Smooth muscle cell of the pulmonary artery (primary cell): ENCODE measurements at places on chromosomes 1 and 21. TPM values are rescaled to one million over a fixed set of nuclear protein-coding genes. Genes with fewer than 3 reads are reported as not detected.

The CXADR gene
- 0.91 and 2.2 TPM in 2 replicates for total RNA-seq

The SAMSN1 gene
- 0.10 TPM in 1 of 2 replicates, not detected in the other for total RNA-seq

The AHDC1 gene
- total RNA-seq = 20.2 and 21.6 TPM in 2 replicates

The TMEM240 gene
- 4.0 and 4.6 TPM in 2 replicates for total RNA-seq

The NOTCH2NLA gene
- 83.1 and 89.9 TPM in 2 replicates for total RNA-seq

The LPAR3 gene
- 0.26 and 2.2 TPM in 2 replicates for total RNA-seq

The ZMYND12 gene
- 1.3 and 1.9 TPM in 2 replicates for total RNA-seq

The RGS16 gene
- 2.8 and 3.1 TPM in 2 replicates for total RNA-seq

The OR2T35 gene
- total RNA-seq = not detected in 2 replicates

The NVL gene
- total RNA-seq = 16.3 and 16.4 TPM in 2 replicates

The GJA9 gene
- total RNA-seq = 0.07 TPM in 1 of 2 replicates, not detected in the other

The NPHS2 gene
- not detected in 2 replicates for total RNA-seq

The ZNF593OS gene
- total RNA-seq = not detected in 2 replicates

The P3H1 gene
- total RNA-seq = 198 and 210 TPM in 2 replicates

The HAO2 gene
- total RNA-seq = not detected in 2 replicates

The LAMC2 gene
- total RNA-seq = 3.4 and 192 TPM in 2 replicates

The ANKRD35 gene
- total RNA-seq = 1.8 and 2.5 TPM in 2 replicates

The SYPL2 gene
- total RNA-seq = 0.56 and 0.91 TPM in 2 replicates

The HECTD3 gene
- total RNA-seq = 26.0 and 28.0 TPM in 2 replicates

The CPTP gene
- 14.2 and 14.7 TPM in 2 replicates for total RNA-seq

The CAPN9 gene
- total RNA-seq = not detected in 2 replicates

The PBXIP1 gene
- 127 and 136 TPM in 2 replicates for total RNA-seq

The PRAMEF1 gene
- not detected in 2 replicates for total RNA-seq

The CDA gene
- total RNA-seq = 0.39 and 0.92 TPM in 2 replicates

The CC2D1B gene
- 29.5 and 39.4 TPM in 2 replicates for total RNA-seq

The FCAMR gene
- total RNA-seq = not detected in 2 replicates

The ACBD3 gene
- 61.8 and 76.7 TPM in 2 replicates for total RNA-seq

The SUSD4 gene
- 0.17 TPM in 1 of 2 replicates, not detected in the other for total RNA-seq

The SEMA6C gene
- 2.0 and 2.2 TPM in 2 replicates for total RNA-seq

The DCDC2B gene
- not detected in 2 replicates for total RNA-seq

The RIIAD1 gene
- not detected in 2 replicates for total RNA-seq

The SDF4 gene
- total RNA-seq = 214 and 261 TPM in 2 replicates

The SPATA17 gene
- total RNA-seq = 0.66 and 1.2 TPM in 2 replicates

The BTG2 gene
- total RNA-seq = 14.7 and 22.3 TPM in 2 replicates

The GFI1 gene
- total RNA-seq = 0.07 and 0.17 TPM in 2 replicates

The SEMA4A gene
- total RNA-seq = 1.6 and 2.7 TPM in 2 replicates

The CFAP74 gene
- not detected in 2 replicates for total RNA-seq

The TRIM67 gene
- total RNA-seq = 0.03 and 0.39 TPM in 2 replicates

The LELP1 gene
- total RNA-seq = not detected in 2 replicates

The HES2 gene
- total RNA-seq = 0.26 and 0.59 TPM in 2 replicates

The C1orf116 gene
- under 0.01 and 0.07 TPM in 2 replicates for total RNA-seq

The FCRL6 gene
- not detected in 2 replicates for total RNA-seq

The SFN gene
- total RNA-seq = 0.20 and 1.2 TPM in 2 replicates

The FALEC gene
- 0.23 and 0.33 TPM in 2 replicates for total RNA-seq

The OR6N1 gene
- total RNA-seq = not detected in 2 replicates

The POU3F1 gene
- 0.03 TPM in 1 of 2 replicates, not detected in the other for total RNA-seq

The ITLN2 gene
- 0.52 and 0.69 TPM in 2 replicates for total RNA-seq

The MROH7 gene
- 0.39 and 0.73 TPM in 2 replicates for total RNA-seq

The KRTAP22-2 gene
- total RNA-seq = not detected in 2 replicates
